ENCODE measurements at places on chromosomes 6 and 20.

- DNase-seq, result no peak
These were observed 53.1 kb upstream of the SNX9 start for GRCh38 chr6:157769776-157770426.

DNA sequence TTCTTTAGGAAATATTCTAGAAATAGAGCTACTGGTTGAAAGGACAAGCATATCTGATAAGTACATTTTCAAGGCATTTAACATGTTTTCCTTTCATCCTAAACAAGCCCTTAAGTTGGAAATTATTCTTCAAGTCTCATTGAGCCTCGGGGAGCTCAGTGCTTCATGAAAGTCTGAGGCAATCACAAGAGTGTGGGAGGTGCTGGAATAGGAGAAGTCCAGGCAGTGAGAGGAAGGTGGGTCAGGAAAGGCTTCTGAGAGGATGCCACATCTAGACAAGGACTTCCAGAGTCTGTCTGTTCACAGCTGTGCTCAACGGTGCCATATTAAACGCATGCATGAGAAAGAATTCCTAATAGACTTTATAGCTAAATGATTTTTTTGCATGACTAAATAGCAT lies 69.8 kb downstream of the CD83 start:
- no peak for DNase-seq

DNA sequence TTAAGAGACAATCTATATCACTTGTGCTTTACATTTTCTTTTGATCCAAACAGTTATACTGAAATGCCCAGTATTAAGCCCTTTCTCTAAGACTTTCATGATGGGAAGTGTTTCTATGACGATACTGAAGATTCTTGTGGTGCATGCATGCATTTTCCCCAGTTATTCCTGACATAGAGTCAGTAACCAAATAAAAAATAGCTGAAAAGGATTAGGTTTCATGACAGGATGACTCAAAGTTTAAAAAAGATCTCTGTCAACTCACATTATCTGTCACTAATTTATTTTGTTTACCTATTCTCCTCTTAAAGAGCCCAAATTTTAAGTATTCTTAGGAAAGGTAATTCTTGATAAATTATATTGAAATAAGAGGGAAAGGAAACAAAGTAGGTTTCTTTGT lies 98.4 kb downstream of the SESN1 start:
- no peak for DNase-seq

- DNase-seq, result no peak
These were observed 107.3 kb downstream of the TFAP2B start for GRCh38 chr6:50925981-50926380.

GRCh38 chr6:43725643-43726580 lies 38.3 kb upstream of the MRPS18A start:
- DNase-seq, result no peak

DNA sequence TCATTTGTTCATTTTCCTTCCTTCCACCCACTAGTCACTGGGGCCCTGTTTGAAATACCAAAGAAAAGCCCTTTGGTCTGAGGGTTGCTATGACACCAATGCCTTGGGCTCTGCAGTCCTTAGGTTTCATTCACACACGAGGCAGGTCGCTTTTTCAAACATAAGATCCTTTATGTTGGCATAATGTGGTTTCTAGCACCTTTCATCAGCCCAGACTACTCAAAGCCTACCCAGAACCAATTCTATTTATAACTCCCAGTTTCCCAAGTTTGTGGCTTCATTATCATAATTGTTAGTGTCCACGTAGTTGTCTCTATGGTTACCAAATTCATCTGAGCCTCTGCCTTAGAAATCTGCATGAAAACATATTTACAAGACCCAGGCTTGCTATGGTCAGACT lies 6.6 kb upstream of the TP53RK start:
- no peak for DNase-seq

Data from A172 (cell line).